ENCODE measurements at places on chromosomes 4 and X.

- DNase-seq = no peak
These were observed 235.4 kb downstream of the GPC3 start for GRCh38 chrX:133749951-133750350.

GRCh38 chrX:30941898-30942297 is 52.8 kb upstream of the TAB3 start:
- no peak for DNase-seq

DNA sequence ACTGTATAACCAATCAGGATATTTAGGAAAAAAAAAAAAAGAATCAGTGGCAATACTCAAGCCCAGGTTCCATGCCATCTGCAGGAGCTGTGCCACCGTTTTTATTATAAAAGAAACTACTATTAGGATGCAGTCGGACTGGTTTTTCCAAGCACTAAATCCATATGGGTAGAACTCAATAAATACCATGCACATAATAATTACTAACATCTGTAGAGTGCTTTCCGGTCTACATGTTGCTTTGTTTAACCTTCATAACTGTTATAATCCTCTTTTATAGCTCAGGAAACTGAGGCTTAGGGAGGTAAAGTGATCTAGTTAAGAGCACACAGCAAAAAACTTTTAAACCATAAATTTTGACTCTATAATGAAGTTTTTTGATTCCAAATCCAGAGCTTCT is 24.0 kb downstream of the ARSJ start:
- DNase-seq = no peak

DNA sequence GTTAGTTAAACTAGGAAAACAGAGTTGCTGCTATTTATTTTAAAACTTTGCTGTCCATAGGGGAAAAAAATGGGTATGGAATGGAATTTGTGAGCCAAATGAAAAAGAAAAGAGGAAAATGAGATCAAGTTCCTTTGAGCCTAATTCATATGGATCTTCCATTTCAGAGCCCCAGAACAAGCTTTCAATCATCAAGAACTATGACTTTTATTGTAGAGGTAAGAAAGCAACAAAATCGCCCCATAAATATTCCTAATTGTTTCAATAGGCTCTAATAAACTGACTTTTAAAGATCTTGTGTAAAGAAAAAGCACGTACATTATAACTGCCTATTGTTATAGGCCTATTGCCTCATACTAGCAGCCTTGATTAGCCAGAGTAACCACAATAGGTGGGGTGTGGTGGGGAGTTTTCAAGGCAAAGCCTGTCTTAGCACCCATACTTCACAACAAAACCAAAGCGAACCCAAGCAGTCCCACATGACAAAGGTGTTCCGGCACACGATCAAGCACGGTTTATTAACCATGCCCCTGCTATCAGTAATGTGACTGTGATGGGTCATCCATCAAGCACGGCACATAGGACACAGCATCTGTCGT is 44.4 kb downstream of the RBM47 start:
- no peak for DNase-seq

GRCh38 chr4:70591955-70592582 is at the start of gene AMBN:
TSS of gene AMBN (plus strand) at chr4:70592256. CDS start at chr4:70592359, 103 bp downstream.
- no peak for DNase-seq

DNA sequence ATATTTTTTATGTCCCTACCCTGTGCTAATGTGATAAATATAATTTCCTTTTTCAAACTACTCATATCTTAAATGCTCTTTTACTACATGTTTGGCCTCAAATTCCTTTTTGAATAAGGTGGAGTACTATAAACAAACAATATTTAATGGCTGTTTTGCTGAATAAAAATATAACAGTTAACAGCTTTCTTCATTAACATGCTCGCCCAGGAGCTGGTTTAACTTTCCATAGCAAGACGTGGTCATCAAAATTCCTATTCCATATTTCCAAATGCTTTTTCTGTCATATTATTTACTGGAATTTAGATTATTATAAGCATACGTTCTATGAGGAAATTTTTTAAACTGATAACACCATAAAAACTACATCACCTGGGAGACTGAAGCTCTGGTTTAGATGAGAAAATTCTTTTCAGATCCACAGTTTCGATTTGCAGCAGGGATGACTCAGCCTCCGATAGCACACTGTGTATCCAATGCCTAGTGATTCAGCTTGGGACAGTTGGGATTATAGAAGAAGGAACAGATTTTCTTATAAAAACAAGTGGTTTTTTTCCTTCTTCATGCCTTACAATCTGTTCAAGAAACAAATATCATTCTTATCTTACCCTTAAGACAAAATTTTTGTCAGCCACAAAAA is 129.1 kb downstream of the FBXO8 start:
- no peak for DNase-seq

DNA sequence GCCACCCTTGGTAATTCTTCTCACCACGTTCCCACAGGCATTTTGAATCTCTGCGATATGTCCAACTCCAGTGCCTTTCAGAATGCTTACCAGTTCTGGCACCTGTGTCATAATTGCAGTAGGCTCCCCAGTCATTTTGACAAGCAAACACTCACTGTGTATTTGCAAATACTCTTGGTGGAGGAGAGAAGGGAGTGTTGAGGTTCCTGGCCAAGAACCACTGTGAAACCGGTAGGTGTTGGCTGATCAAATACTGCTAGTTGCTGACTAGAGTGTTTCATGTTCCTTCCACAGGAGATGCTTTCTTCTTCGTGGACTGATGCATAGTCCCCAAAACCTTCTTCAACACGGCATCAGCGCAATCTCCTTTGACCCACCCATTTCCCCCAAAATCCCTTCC is 16.0 kb upstream of the NLGN4X start:
- no peak for DNase-seq

DNA sequence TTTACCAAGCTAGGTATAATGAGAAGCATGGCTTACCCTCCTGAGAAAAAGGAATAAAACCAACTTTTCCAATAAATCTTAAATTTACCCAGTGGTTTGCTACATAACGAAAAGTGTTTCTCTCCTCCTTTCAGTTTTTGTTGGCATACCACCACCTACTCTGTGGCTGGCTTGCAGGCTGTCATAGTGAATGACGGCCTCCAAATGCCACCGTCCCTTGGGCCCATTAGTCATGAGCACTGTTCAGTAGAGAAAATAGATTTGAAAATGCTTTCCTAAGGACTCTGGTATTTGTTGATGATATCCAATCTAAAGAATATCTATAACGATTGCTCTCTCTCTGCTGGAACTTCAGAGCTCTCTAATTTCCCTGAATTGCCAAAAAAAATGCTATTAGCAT is 488.3 kb downstream of the MAGEE1 start:
- no peak for DNase-seq

DNA sequence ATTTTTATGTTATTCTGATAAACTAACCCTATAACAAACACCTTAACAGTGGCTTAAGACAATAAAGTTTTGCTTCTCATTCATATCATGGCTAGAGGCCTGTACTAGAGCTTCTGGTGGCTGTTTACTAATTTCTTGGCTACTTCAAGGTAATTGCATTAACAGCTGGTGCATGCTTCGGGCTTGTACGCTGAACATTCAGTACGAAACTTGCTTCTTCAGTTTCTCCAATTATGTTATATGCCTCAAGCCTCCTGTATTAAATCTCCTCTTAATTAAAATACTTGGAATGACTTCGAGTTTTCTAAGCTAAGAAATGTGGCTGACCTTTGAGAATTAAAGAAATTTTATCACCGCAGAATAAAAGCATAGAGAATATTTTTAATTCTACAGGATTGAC is 138.9 kb upstream of the TRAM1L1 start:
- DNase-seq = no peak

- DNase-seq = no peak
These were observed 89.9 kb downstream of the TTC29 start for GRCh38 chr4:146855761-146856160.

- DNase-seq = no peak
These were observed 55.1 kb upstream of the PAGE4 start for GRCh38 chrX:49773993-49774392.

DNA sequence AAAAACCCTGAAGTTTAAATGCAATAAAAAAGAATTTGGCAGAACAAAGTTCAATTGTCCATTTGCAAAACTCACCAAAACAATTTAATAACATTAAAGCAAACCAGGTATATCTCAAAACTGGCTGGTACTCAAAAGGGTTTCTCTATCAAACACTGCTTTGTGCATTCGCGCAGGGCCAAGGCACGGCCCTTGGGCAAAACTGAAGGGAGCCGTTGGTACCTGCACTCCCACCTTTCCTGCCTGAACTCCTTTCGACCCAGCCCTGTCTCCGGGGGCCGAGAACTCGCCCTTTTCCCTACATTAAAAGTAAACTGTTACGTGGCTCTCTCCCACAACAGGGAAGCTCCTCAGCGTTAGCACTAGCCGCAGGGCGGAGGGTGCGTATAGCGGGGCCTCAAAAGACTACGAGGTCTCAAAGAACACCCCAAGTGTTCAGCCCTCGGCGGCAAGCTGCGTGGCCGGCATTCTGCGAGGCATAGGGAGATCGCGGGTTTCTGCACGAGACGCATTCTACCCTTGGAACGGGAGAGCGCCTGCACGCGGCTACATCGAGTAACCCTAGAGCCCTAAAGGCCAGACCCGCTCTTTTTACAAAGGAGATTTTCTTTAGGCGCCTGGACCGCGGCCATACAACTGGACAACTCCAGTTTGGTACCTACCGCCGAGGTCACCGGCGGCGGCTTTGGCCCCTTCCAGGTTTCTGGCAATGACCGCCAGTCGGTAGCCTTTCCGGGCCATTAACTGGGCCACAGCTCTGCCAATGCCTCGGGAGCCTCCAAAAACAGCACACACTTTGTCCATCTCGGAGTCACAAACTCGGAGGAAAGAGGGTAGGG is 550 bp downstream of the CBR4 start:
- peak; percentile 59 for DNase-seq

GRCh38 chrX:110796407-110796697 is 735 bp upstream of the CHRDL1 start:
- DNase-seq = no peak

DNA sequence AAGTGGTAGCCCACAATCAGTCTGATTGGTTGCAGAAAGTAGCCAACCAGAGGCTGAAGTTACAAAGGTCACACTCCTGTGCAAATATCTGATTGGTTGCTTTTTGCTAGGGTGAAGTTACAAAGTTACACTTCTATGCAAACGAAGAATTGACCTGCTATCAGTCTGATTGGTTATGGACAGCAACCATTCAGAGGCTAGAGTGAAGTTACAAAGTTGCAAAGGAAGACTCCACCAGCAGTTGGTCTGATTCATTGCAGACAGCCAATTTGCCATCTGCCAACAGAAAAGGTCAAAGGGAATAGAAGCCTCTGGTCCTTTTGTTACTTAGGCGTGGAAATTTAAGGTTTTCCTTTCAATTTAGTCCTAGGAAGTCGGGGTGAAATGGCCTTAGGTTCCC is 377.7 kb downstream of the PRDM5 start:
- no peak for DNase-seq

GRCh38 chr4:109375778-109376414 is 57.7 kb upstream of the SEC24B start:
- no peak for DNase-seq

DNA sequence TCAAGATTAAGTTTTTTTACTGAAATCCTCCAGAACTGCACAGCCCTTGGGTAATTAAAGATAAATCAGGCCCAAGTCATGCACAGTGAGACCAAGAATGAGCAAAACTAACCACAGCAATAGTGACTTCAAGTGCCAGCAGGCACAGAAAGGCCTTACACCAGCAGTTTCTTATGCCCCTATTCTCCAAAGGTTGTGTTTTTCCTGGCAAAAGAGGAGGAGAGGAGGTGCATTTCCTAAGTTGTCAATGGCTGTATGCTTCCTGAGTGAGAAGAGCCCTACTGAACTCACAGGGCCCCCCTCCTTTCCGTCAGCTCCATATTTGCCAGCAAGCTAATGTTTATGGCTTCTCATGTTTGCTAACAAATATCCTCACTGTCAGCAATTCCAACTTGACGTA is 418.7 kb upstream of the INTU start:
- DNase-seq = no peak

- peak; percentile 52 for DNase-seq
These were observed at the start of gene IL9R for GRCh38 chrX:155997436-155997835. TSS of gene IL9R (plus strand) at chrX:155997696. CDS start at chrX:155997760, 64 bp downstream.

- no peak for DNase-seq
These were observed 188.8 kb upstream of the FSTL5 start for GRCh38 chr4:162352580-162353107.

- no peak for DNase-seq
These were observed 139.2 kb upstream of the ANKRD50 start for GRCh38 chr4:124851741-124852140.

DNA sequence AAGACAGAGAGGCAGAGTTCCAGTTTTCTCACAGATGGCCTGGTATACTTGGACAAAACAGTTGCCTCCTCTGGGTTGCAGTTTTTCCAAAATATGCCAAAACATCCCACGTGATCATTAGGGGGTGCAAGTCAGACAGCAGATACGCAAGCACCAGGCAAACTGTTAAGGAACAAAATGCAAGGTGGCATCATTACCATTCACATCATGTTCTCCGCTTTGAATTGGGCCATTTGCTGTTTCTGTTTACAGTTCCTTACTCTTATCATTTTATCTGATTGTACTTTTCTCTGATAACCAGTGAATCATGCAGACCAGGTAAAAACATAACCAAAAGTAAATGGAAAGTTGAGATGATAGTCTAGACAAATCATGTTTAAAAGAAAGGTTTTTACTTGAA is 16.4 kb upstream of the HMGB3 start:
- no peak for DNase-seq

DNA sequence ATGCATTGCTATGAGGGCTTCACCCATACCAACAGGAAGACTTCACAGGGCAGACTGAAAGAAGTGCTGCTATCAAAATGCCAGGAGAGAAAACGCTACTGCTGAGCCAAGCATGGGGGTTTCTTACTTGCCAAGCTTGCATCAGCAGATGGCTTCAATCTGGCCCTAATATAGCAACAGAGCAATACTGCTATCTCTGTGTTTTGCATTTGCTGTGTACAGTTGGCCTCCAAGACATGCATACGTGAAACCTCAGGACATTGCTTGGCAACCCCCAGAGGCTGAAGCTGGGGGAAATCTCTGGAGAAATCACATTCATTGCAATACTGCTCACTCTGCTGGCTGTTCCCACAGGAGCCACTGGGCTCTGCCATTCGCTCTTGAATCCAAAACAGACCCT is 127.2 kb upstream of the GPC4 start:
- no peak for DNase-seq

DNA sequence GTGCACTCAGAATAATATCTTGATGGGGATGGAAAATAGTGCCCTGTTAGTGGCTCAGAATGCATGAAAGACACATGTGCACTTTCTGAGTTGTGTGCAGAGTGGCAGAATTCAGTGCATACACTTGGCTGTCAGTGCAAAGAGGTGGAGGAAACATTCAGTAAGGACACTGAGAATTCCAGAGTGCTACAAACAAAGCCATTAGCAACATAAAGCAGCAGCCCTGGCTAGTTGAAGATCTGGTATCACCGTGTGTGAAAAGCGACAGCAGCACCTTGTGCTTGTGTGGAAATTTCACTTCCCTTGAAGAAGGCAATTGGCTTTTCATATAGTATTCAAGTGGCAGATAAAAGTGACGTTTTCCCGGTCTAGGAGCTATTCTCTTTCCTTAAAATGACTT is 810.4 kb downstream of the TRIML1 start:
- DNase-seq = no peak

DNA sequence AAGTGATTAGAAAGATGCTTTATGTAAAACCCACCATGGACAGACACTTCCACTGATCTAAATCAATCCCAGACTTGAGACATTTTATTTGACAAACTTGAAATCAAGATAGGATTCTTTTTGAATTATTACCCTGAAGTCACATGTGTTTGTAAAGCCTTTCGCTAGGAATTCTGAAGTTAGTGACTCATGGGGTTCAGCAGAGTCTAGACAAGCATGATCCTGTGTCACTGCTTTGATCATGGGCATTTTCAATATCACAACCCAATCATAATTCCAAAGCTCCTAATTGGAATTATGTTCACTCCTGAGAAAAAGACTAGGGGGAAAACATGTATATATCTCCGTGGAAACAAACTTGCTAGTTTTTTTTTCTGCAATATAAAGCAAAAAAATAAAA is 67.5 kb upstream of the BMP3 start:
- DNase-seq = no peak
